ENCODE measurements at places on chromosomes 12 and 14.
A peak's percentile ranks its signal among the peaks of the same experiment; 100 is the strongest.

- DNase-seq, result no peak
Measured at GRCh38 chr14:57960946-57961785, 95.3 kb upstream of the SLC35F4 start.

GRCh38 chr12:81207173-81207572 is 129.3 kb downstream of the ACSS3 start:
- DNase-seq, result no peak

GRCh38 chr14:99718811-99719192 is 34.7 kb downstream of the CYP46A1 start:
- DNase-seq, result peak; percentile 8

DNA sequence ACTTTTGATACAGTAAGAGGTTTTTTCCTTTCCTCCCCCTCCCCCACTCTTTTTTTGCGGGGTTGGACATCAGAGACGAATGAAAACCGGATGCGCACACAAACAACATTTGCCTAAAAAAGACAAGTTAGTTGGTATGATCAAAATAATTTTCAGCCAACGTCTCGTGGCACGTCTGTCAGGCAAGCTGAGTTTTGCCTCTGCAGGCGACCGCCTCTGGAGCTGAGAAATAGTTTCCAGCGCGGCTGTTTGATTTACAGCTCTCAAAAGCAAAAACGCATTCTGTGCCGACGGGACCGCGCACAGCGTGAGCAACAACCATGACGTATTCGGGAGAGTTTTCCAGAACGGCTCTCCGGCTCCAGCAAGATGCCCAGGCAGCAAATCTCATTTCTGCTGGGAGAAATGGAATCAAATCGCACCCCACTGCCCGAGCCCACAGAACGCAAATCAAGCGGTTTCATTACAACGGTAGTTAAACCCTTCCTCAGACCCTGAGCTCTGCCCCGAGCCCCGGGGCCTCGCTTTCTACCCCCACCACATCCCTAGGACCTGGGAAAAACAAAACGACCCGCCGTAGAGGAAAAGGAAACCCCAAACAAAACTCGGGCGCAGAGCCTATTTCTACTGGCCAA is 14.2 kb upstream of the CALM1 start:
- peak; percentile 60 for DNase-seq

DNA sequence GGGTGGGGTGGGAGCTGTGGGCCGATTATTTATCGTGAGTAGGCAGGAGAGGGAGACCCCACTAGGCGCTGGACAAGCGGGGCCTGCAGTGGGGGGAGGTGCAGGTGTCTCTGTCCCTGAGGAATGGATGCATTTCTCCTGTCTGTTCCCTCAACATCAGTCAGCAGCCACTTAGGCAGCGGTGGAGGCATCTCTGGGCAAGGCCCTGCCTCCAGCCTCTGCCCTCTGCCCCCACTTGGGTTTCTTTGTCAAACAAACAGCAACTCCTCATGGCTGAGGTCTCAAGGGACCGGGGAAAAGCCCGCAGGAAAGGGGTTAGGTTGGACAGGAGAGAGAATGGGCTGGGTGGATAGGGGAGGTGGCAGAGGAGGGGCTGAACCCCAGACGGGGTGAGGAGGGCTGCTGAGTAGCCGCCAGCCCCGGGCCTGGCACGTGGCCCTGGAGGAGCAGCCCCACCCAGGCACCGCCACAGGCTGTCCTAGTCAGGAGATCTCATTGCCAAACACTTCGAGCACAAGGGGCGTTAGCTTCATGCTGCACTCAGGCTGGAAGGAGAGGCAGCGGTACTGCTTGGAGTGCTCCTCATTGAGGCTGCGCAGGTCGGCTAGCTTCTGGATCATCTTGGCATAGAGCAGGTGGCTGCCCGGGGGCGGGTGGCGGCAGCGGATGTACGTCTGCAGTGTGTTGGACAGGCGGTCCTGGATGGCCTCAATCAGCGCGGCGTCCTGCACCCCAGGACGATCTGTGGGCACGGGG is 24.7 kb upstream of the HDAC7 start:
- no peak for DNase-seq

DNA sequence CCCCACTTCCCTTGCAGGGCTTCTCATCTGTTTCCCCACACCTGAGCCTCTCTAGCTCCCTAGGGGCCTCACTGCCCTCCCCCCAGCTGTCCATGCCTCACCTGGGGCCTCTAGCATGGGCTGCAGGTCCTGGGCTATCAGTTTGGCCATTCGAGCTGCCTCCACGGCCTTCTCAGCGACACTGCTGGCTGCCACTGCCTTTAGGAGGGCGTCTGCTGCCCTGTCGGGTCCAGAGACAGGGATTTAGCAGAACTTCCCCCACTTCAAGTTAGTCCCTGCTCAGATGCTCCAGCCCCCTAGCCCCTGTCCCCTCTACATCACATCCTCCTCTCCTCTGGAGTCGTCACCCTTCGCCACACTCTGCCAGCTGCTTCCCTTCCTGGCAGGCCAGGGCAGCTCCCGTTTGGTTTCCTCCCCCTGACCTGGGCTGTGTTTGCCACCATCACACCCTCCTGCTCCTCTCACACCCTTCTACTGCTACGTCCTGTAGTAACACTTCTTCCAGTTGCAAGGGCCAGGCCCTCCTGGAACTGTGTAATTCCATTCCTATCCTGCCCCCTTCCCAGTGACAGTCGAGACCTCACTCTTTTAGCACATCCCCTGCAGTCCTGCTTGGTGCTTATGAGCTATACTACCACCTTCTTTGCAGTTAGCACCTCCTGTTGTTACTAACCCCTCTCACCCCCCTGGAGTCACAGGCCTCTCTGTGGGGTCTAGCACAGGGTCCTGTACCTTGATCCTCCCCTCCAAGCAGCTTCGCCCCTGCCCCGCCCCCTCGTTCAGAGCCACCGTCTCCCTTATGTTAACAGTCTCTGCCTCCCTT is 4.3 kb upstream of the AP1G2 start:
- no peak for DNase-seq

- DNase-seq, result no peak
Measured at GRCh38 chr14:91890291-91890749, 23.0 kb upstream of the TC2N start.

DNA sequence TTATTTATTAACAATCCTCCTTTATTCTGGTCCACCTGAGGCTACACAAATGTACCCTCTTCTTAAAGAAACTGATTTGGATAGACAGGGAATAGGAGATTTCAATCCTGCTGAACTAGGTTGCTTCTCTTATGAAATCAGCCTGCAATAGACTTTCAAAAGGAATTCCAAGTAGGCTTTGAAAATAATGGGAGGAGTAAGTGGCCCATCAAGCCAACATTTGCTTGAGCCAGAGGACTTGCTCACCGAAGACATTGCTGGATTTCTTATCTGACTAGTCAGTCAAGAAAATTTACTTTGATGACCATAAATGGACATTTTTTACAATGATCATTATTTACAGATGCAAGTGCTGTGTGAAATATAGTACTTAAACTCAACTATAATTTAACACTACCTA is 82.8 kb upstream of the RASSF8 start:
- DNase-seq, result no peak

DNA sequence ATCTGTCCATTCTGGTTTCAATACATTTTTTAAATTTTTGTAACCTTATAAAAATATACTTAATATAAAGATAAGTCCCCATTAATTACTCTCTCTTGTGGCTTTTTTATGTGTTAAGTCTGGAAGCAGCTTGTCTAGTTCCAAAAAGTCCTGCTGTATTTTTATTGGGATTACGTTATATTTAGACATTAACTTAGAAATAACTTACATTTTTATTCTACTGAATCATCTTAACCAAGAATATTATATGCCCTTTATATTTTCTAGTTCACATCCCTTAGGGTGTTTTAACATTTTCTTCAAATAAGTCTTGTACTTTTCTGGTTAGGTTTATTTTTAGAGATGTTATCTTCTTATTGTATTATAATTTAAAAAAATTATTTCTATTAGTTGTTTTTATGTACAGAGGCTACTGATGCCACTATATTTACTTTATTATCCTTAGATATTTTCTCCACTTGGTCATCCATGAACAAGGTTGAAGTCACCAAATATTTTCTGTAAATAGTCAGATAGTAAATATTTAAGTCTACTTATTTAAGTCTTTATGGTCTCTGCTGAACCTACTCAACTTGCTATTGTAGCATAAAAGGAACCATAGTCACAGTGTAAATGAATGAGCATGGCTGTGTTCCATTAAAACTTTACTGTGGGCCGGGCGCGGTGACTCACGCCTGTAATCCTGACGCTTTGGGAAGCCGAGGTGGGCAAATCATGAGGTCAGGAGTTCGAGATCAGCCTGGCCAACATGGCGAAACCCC is 132.4 kb upstream of the NEDD1 start:
- DNase-seq, result no peak

- DNase-seq, result no peak
Measured at GRCh38 chr12:116647813-116648212, 88.6 kb downstream of the MAP1LC3B2 start.

DNA sequence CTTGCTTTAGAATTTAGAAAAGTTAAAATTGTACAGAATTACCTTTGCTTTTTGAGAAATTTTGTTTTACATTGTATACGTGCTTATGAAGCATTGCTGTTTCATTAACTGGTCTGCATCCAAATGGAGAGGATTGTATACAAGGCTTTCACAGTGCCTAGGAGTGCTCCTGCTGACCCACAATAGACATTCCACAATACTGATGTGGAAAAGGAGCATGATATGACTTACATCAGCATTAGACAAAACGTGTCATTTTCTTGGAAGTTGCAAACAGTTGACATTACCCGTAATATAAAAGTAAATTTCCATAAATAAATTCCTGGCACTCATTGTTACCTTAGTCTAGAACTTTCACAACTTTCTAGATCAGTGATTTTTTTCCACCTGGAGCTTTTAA is 1.9 kb downstream of the PRKD1 start:
- no peak for DNase-seq

DNA sequence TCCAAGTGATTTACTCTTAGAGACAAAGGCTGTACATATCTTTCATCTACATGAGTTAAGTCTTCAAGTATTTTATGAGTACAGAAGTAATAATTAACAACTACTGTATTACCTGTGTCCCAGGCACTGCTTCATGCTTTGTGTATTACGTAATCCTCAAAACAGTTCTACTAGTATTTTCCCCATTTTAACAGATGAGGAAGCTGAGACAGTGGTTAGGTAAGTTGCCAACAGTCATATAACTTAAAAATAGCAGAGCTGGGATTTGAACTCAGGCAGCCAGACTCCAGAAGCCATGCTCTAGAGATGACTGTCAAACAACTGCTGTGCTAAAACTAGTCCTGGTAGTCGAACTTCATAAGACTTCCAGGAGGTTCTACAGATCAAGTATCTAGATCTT is 10.7 kb downstream of the TRMT5 start:
- DNase-seq, result no peak

GRCh38 chr12:101915841-101916240 is 38.5 kb downstream of the DRAM1 start:
- DNase-seq, result no peak

DNA sequence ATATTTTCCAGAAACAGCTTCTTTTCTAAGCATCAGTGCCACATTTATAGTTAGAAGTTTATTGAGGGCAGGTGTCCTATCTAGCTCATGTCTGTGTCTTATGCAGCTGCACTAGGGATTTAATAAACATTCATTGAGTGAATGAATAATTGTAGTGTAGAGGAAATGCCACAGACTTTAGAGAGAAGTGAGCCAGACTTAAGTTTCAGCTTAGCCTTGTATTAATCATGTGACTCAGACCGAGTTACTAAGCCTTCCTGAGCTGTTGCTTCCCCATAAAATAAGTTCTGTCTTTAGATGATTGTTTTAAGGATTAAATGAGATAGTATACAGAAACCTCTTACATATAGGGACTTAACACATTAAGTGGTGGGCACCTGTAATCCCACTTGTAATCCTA is 236.1 kb upstream of the DDHD1 start:
- DNase-seq, result no peak

DNA sequence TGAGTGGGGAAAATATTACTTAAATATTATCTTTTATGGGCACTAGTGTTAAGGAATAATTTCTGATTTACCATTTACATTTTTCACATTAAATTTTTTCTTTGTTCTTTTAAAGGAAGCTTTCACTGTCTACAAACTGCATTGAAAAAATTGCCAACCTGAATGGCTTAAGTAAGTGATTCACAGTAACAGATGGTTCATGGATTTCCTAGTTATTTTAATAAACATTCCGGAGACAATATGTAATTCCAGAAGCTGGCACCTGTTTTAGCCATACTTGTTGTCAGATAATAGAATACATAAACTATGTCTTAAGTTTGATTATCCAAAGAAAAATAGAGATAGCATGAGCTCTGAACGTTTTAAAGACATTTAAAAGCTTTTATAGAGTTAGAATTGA is 17.1 kb downstream of the DNAL1 start:
- no peak for DNase-seq

DNA sequence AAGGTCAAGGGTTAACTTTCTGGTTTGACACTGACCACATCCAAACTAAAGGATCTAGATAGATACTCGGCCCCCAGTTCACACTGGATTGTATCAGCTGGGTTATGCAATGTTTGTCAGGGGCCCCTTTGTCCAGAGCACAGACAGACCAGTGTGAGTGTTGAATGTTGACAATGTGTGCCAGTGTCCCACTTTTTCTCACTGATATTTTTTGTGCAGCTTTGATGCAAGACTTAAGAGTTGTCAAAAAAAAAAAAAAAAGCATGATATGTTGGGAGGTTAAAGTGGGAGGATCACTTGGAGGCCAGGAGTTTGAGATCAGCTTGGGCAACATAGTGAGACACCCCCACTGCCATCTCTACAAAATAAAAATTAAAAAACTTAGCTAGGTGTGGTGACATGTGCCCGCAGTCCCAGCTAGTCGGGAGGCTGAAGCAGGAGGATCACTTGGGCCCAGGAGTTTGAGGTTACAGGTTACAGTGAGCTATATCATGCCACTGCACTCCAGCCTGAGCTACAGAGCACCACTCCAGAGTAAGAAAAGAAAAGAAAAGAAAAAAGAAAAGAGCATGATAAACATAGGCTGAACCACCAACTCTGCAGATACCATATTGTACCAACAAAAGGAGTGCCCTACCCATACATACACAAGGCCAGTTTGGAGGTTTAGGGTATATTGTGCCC is 97.5 kb downstream of the LGR5 start:
- no peak for DNase-seq

- DNase-seq, result no peak
Measured at GRCh38 chr14:92737206-92737605, 11.2 kb downstream of the LGMN start.

DNA sequence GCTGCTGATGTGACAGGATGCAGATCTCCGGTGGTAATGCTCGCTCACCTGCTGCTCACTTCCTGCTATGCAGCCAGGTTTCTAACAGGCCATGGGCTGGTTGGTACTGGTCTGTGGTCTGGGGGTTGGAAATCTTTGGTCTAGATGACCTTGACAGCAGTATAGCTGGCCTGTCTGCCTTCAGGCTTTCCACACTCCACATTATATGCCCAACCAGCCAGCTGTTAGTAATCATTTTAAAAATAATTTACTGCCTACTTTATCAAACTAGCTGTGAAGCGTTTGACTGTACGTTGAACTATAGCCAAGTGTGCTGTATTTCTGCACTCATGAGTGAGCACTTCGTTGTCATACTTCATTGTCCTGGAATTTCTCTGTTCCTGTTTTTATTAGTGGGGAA is 424.0 kb upstream of the GARIN6 start:
- DNase-seq, result no peak

DNA sequence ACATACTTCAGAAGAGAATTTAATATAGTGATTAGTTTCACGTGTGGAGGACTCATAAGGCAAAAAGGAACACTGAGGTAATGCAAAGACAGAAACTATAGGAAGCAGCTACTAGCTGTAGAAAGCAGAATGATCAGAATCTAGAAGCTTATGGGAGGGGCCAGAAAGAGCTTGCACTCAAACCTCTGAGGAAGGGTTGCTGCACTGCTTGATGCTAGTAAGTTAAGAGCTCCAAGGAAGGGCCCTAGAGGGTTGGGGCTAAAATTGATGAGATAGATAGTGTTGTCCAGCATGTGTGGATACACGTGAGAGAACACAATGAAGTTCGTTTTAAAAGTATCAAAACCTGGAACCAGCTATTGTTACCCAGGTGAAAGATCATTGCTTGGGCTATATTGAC is 311.1 kb downstream of the SLC6A15 start:
- DNase-seq, result no peak

All from right lobe of liver (tissue), 6 donors.